ENCODE measurements at places on chromosomes 13 and 19.
A peak's percentile ranks its signal among the peaks of the same experiment; 100 is the strongest.

DNA sequence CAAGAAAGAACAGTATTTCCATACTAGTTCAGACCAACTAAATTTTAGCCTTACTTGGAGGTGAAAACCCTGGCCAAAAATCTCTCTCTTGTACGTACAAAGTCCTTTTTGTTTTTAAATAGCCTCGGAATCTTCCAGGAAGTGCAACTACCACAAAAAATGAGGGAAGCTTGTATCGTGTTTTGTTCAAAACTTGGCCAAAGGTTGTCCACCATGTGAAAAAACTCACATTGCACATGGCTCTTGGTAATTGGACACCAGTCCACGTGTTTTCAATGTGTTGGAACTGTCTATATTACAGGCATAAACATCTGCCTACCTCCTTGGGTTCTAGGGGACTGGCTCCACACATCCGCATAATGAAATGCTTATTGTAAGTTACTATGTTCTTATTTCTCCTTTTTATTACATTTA, 15.2 kb upstream of the STRN4 start:
- no peak for DNase-seq

GRCh38 chr19:4066176-4066606, 508 bp downstream of the ZBTB7A start:
- DNase-seq, result no peak

DNA sequence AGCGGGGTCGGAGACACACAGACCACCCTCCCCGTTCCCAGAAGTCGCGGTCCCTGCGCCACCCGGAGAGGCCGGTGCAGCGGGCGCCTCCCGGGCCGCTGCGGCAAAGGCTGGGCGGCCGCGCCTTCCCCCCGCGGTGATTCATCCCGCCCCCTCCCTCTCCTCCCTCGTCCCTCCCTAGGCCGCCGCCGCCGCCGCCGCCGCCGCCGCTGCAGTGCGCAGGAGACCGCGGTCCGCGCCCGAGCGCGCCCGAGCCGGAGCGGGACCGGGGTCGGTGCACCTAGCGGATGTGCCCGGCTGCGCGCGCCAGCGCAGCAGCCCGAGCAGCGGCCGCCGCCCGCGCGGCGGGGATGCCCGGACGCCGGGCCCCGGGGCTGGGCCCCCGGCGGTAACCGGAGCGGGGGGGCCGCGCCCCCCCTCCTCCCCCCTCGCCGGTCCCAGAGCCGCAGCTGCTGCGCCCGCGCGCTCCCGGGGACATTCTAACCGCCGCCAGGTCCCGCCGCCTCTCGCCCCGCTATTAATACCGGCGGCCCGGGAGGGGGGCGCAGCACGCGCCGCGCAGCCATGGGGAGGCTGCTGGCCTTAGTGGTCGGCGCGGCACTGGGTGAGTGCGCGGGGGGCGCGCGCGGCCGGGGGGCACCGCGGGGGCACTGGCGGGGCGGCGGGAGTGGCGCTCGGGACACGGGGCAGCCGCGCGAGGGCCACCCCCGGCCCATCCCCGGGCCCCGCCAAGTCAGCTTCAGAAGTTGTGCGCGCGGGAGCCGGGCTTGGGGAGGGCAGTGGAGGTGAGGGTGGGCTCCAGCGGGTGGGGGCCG, at the start of gene SCN1B:
Gene SCN1B (plus strand): TSS at position 214 of the 815 bp plus-strand sequence. CDS start 351 bp downstream, at position 565.
- no peak for DNase-seq

DNA sequence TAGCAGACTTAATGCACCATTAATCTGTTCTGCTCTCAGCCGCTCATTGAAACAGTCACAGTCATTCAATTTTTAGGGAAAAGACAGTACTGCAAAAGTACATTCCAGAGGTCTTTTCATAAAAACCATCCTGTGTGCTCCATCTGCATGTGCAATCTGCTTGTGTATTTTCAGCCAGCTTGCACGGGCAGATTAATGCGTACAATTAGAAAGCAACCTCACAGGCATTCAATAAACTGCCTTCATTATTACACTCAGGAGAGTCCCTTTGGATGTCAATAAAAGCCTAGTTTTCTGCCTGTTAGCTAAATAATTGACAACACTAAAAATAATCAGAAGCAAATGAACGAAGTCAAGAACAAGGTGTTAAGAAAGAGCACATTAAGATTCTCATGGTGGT, 41.9 kb downstream of the EPSTI1 start:
- DNase-seq, result no peak

DNA sequence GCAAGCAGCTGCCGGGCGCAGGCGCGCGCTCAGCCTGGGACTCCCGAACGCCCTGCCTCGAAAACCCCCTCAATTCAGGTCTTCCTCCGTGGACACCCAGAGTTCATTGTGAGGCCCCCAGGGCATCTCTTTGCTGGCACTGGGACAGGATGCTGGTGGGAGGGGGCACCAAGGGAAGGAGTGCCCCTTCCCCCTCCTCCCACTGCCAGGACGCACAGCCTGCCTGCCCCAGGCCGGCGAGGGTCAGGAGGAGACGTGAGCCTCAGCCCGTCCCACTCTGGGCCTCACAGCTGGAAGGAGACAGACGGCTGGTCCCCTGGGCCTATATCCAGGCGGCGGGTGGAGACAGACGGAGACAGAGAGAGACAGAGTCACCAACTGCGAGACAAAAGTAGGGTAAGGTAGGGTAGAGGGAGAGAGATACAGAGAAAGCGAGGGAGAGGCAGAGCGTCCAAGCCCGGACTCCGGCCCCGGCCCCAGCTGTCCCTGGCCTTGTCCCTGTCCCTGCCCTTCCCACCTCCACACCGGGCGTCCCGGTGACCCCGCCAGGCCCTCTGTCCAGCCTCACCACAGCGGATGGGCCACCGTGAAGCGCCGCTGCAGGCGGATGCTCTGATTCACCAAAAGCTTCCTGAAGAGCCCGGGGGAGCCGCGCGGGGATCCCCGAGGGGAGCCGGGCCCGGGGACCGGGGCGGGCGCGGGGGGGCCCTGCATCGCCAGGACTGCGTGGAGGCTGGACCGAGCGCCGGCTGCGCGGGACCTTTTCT, at the start of gene PDE4C:
Gene PDE4C (minus strand): TSS at position 737 of the 767 bp plus-strand sequence. CDS start 23 bp downstream, at position 714.
- DNase-seq, result no peak

- peak; percentile 23 for DNase-seq
Observed at GRCh38 chr13:25738342-25739196, 313.2 kb downstream of the SHISA2 start.

DNA sequence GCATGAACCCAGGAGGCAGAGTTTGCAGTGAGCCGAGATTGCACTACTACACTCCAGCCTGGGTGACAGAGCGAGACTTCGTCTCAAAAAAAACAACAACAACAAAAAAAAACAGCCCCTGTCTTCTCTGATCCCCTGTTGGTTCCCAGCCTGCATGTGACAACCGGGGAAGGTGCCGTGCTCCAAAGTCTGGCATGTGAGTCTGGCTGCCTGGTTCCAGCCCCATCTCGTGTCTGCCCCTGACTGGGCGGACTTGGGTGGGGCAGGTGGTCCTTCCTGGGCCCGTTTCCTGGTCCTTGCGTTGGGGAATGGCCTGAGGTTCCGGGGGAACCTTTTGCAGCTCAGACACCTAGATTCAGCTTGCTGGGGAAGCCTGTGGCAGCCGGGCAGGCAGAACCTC, 50.5 kb downstream of the DNM2 start:
- DNase-seq, result no peak

GRCh38 chr19:44905437-44906160, at the start of gene APOE:
TSS of gene APOE (plus strand) at chr19:44905796. CDS start at chr19:44906625, 829 bp downstream.
- no peak for DNase-seq

- no peak for DNase-seq
Observed at GRCh38 chr13:111880185-111880584, 186.8 kb upstream of the SOX1 start.

DNA sequence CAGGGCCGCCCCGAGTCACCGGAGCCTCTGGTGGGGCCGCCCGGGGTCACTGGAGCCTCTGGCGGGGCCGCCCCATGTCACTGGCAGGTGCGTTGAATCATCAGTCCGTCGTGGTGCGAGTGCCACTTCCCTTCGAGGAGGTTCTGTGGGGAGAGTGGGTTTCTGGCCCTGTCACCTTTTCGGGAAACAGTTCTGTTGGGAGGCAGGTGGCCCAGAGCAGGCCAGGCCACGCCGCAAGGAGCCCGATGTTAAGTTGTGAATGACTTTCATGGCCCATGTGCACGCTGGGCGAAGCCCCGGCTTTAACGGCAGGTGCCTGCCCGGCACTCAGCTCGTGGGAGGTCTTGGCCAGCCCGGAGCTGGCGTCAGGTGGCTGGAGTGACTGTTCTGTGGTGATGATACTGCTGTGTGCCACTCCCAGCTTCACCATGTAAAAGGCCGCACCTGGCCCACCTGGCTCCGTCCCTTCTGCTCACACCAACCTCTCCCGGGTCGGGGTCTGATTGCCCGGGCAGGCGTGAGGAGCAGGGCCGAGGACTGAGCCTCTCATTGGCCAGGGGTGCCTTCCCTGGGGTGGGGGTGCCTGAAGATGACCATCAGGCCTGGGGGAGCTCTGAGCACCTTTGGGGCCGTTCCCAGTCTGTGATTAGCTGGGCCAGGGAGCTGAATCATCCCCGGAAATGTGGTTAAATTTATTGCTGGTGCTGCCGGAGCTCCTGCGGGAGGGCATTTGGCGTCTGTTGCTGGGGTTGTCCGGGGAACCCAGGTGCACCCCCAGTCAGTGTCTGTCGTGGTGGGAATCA, 29.2 kb downstream of the CSNK1G2 start:
- no peak for DNase-seq

DNA sequence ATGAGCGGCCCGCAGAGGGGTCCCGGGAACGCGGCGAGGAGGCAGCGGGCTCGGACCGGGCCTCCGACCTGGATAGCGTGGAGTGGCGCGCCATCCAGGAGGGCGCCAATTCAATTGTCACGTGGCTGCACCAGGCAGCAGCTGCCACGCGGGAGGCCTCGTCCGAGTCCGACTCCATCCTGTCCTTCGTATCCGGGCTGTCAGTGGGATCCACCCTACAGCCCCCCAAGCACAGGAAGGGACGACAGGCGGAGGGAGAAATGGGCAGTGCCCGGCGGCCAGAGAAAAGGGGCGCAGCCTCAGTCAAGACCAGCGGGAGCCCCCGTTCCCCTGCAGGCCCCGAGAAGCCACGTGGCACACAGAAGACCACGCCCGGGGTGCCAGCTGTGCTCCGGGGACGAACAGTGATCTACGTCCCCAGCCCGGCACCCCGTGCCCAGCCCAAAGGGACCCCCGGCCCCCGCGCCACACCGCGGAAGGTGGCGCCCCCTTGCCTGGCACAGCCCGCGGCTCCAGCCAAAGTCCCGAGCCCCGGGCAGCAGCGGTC, 10.7 kb downstream of the C19orf25 start:
- no peak for DNase-seq

DNA sequence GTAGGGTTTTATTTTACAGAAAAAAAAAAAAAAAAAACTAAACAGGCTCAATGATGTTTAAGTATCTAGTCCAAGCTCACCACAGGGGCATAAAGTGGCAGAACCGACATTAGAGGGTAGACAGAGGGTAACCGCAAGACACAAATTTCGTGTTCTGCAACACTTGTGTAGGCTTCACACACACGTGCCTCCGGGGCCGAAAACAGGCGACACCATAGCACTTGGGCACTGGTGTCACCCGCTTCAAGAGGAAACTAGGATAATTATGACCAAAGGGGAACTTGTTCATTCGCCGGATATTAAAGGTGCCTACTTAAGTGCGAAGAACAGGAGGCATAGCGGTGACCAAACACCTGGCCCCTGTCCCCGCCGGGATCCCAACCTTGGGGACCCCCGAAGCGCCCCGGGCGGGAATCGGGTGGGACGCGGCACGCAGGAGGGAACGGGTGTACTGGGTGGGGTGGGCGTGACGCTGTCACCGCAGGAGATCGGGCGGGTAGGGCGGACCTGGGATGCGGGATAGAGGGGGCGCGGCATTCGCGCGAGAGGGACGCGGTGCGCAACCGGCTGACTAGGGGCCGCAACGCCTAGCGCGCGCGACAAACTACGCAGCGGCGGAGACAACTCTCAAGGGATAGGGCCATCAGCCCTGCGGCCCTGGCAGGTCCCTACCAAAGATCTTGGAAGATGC, 558 bp downstream of the MZT1 start:
- DNase-seq, result no peak

DNA sequence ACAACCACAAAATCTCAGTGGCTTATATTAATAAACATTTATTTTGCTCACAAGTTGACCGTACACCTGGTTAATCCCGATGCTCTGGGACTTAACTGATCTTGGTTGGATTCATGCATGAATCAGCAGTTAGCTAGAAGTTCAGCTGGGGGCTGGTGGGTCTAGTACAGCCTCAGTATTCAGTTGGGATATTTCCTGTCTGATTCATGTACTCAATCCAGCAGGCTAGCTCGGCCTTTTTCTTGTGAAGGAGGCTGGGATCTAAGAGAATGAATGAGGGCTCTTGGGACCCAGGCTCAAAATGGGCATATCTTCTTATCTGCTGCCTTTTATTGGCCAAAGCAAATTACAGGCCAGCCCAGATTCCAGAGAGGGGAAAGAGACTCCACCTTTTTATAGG, 178.8 kb downstream of the KCTD12 start:
- DNase-seq, result no peak

- DNase-seq, result peak; percentile 26
Observed at GRCh38 chr19:9914315-9915207, 21.8 kb downstream of the OLFM2 start.

GRCh38 chr19:4557144-4557970, 2.1 kb downstream of the SEMA6B start:
- no peak for DNase-seq

DNA sequence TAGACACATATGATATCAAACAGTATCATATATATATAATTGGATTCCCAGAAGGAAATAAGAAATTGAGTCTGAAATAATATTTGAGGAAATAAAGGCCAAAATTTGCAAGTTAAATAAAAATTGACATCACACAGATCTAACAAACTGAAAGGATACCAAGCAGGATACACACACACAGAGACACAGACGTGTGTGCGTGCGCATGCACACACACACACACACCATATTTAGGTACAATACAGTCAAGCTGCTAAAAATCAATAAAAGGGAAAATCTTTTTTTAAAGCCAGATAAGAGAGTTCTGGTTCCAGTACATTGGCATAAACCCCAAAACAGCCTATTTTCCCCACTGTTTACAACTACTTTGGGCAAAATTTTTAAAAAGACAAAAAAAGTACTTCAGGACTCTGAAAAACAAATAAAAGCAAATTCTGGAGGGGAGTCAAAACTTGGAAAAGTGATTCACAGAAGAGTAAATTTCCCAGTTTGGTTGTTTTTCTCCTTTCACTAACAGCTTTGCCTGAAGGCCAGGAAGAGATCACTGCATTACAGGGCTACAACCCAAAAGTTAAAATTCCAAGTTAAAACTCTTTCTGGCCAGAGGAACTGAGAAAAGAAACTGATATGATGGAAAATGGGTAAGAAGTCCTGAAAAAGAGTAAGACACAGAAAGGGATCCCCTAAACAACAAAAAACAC, 16.2 kb downstream of the MYCBP2 start:
- DNase-seq, result no peak

- no peak for DNase-seq
Observed at GRCh38 chr19:17538684-17539237, 16.7 kb upstream of the COLGALT1 start.

- DNase-seq, result no peak
Observed at GRCh38 chr13:25816239-25816638, 235.6 kb downstream of the SHISA2 start.

GRCh38 chr13:32010136-32010535, 21.4 kb upstream of the FRY start:
- DNase-seq, result no peak

DNA sequence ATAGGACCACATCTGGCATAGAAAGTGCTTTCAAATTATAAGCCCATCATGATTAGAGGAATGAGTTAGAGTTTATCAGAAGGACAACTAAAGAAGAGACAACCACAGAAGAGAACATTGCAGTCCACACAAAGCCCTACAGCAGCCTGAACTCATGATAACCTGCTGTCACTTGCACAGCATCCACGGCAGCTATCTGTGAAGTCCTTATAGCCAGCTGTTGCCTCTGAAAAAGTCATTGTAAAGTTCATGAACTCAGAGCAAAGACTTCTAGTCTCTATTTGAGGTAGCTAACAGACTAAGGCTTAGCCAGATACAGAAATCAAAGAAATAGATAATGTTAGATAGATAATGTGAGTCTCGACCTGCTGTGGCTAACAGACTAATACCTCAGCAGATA, 450.0 kb downstream of the KLF5 start:
- DNase-seq, result no peak

Measured in retinal pigment epithelial cell (primary cell).